ENCODE measurements at places on chromosomes 5 and 9.

GRCh38 chr9:61670616-61671015 is 480.8 kb downstream of the SPATA31A7 start:
- peak; percentile 1 for DNase-seq

DNA sequence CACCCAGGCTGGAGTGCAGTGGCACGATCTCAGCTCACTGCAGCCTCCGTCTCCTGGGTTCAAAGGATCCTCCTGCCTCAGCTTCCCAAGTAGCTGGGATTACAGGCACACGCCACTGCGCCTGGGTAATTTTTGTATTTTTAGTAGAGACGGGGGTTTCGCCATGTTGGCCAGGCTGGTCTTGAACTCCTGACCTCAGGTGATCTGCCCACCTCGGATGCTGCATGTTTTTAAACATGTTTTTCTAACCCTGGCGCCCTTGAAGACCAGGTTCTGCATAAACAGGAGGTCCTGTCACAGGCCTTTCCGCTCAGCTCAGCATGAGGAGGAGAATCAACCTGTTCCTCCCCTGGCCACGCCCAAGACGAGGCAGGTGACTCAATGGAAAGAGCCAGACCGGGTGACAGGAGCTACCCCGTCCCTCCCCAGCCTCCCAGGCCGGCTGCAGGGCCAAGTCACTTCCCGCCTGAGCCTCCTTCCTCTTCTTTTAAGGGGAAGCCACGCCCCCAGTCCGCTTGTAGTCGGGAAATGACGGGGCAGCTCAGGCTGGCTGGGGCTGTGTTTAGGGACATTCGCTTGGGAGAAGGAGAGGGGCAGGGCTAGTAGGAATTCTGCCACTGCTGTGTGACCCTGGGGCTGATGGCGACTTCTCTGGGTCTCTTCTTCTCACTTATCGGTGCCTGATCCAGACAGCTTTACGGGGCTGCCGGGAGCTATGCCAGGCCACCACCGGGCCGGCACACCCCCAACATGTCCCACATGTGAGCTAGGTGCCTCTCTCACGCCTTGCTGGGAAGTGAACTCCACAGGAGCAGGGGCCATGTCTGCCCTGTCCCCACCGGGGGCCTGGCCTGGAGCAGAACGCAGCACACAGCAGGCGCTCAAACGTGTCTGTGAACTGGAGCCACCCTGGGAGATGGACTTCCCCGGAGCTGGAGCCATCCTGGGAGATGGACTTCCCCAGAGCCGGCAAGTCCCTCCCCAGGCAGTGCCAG is 6.1 kb downstream of the NOTCH1 start:
- no peak for DNase-seq

- no peak for DNase-seq
Observed at GRCh38 chr9:4973902-4974301, 11.2 kb upstream of the JAK2 start.

DNA sequence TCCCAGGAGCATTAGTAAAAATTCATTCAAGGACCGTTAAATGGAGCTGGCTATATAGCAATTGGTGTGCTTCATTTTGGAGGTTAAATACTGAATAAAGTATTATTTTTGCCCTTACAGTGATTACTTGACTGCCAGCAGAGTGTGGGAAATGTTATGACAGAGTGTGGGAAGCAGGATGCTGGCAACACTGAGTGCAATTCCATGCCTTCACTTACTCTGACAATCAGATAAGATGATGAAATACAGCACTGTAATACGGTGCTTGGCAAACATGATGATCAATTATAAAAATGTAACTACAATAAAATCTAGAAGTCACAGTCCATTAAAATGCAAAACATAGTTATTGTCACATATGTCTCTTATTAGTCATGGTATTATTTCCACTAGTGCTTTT is 651.3 kb downstream of the PTPRD start:
- DNase-seq = no peak

GRCh38 chr5:139788294-139788910 is 7.2 kb upstream of the PSD2 start:
- DNase-seq = peak; percentile 61

GRCh38 chr5:133229931-133230664 is 178.3 kb downstream of the HSPA4 start:
- no peak for DNase-seq

GRCh38 chr5:83475391-83475863 is 3.9 kb downstream of the VCAN start:
- peak; percentile 65 for DNase-seq

- no peak for DNase-seq
Observed at GRCh38 chr9:36923025-36923625, 110.9 kb downstream of the PAX5 start.

DNA sequence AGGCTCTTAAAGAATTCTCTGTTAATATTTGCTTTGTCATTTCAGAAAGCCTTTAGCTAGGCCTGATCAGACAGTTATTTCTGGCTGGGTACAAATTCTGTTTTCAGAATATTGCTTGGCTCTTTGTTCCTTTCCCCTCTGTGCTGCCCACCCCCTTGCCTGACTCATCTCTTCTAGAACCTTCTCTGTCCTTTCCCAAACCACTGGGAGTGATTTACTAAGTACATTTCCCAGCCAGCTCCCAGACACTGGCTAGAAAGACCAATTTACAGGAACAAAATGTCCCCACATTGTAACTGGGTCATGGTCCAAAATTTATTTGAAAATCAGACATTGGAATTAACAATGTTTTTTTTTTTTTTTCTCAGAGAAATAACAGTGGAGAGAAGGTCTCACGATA is 133.1 kb upstream of the MAP1B start:
- no peak for DNase-seq

DNA sequence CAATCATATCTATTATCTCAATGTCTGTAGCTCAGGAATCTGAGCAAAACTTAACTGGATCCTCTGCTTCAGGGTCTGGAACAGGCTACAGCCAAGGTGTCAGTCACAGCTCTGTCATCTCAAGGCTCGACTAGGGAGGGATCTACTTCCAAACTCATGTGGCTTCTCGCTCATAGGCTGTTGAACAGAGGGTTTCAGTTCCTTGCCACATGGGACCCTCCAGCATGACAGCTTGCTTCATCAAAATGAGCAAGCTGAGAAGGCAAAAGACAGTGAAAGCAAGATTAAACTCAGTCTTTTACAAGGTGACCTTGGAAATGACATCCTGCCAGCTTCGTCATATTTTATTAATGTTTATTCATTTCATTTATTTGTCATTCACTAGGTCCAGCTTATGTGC is 111.7 kb downstream of the GADD45G start:
- no peak for DNase-seq

GRCh38 chr5:6772886-6773285 is 59.7 kb downstream of the TENT4A start:
- DNase-seq = no peak
